ENCODE measurements at places on chromosomes 2 and 18.

DNA sequence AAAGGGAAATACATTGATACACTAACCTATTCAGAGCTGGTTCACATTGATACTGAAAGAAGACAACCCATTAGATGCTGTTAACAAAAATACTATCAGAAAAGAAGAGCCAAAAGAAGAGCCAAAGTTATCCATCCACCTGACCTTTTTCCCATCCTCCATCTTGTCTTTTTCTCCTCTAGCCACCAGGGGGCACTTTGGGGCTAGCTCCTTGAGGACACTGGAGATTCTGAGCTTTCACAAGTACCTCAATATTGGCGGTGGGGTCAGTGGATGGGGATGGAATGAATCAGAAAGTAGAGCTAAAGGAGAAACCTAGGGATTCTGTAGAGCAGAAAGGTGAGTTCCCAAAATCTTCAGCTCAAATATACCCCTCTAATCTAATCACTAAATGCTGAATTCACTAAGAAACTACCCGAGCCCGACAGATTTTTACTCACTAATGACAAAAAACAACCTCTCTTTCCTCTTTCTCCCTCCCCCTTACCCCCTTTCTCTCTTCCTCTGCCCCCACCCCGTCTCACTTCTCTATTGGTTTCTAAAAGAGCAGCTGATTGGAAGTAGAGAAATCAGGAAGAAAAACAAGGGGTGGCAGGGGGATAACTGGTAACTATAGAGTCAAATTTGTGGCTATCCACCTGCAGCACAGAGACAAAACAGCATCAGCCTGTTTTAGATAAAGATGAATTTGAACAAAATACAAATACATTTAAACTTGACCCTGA is 203.3 kb downstream of the TCF4 start:
- DNase-seq: no peak

GRCh38 chr2:110748489-110748867 is 16.1 kb downstream of the ACOXL start:
- peak; percentile 59 for DNase-seq

DNA sequence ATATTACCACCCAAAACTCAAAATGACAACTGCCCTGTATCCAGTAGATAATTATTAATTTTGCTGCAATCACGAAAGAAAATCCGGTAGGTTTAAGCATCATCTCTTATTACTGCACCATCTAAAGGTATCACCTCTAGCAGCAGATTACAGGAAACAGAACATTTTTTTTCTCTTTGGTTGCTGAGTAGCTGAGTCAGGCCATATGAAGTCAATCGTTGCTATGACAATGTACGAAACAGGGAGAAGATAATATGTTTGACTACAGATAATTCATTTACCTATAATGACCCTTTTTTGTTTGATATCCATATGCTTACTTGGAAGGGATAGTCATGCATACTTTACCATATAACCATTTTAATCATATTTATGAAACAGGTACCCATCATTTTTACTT is 831.6 kb upstream of the CHAC2 start:
- no peak for DNase-seq

DNA sequence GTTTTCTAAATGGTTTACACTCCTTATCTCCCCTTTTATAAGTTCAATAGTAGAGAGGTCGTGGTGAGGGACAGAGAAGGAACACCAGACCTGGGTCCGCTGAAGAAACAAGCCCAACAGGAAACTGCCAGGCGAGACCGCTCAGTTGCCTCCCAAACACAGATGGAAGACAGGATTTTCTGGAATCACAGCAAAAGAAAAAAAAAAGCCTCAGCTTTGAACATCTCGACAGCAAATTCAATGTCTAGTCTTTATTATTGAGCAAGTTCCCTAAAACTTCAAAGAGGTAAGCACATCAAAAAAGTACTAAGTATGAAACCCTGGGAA is 33.5 kb upstream of the GNAL start:
- DNase-seq: no peak

DNA sequence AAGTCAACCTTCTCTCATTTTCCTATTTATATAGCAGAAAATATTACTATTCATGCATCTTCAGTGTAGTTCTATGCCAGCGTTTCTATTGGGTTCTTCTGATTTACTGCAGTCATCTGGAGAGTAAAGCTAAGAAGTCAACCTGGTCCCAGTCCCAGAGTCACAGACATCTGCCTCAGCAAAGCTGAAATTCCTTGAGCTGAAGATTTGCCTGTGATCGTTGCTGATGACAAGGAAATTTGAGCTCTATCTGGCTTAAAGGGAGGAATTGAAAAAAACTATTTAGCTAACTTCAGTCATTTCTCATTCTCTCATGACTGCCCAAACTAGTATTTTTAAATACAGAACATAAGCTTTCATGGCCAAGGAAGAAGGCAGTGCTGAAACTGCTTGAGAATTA is 45.7 kb downstream of the RND3 start:
- no peak for DNase-seq

- no peak for DNase-seq
These were observed 425.1 kb downstream of the RND3 start for GRCh38 chr2:150062416-150062815.

- no peak for DNase-seq
These were observed 62.6 kb downstream of the EN1 start for GRCh38 chr2:118784860-118785259.
